ENCODE measurements at places on chromosomes 2 and 18.
A peak's percentile ranks its signal among the peaks of the same experiment; 100 is the strongest.

DNA sequence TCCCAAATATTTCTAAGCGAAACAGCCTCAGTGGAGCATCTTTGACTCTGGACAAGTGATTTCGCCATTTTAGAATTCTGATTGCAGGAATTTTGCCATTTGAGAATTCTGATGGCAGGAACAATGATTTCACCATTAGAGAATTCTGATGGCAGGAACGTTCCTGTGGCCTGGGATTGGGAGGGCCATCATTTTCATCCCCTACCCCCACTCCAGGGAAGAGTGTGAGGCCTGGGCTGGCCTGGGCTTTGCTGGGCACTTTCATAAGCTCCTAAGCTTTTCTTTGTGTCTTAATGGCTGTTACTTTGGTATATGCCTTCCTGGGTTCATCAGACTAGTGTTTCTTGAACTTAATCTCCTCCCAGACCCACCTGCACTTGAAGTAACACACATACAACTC is 129.3 kb upstream of the EPAS1 start:
- no peak for DNase-seq

- DNase-seq: peak; percentile 41
Measured at GRCh38 chr2:130288467-130289403, 54.0 kb upstream of the IMP4 start.

DNA sequence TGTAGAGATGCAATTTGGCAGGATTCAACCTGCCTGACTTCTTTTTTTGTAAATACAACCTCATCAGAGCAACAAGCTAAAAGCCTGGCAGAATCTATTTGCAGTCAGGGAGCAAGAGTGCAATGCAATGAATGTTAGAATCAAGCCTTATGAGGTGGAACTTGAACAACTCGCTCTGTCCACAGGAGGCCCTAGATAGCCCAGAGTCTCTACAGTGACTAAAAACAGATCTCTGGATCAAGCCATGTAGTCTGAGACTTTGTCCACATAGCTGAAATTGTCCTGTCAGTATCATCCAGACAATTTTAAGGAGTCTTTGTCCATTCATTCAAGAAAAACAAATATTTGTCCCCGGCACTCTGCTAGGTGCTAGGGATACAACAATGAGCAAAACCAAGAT is 32.0 kb upstream of the CDK5R2 start:
- DNase-seq: no peak

GRCh38 chr2:23385748-23386338 is 864 bp downstream of the KLHL29 start:
- no peak for DNase-seq

Measured in iPS DF 6.9 (cell line).